ENCODE measurements at places on chromosomes 13 and 19.

- DNase-seq: no peak
Measured at GRCh38 chr13:73616861-73617260, 517.3 kb downstream of the KLF12 start.

DNA sequence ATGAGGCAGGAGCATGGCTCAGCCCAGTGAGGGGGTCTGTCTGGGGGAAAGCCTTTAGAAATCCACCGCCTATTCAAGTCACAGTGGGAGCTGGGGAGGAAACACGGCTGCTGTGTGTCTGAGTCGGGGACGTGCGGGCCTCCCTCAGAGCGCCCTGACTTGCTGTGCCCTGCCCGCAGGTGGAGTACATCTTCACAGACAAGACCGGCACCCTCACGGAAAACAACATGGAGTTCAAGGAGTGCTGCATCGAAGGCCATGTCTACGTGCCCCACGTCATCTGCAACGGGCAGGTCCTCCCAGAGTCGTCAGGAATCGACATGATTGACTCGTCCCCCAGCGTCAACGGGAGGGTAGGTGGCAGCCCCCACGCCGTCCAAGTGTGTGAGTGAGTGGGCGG is 137.8 kb upstream of the MCF2L start:
- DNase-seq: no peak

- DNase-seq: no peak
Measured at GRCh38 chr13:40682449-40683240, 16.2 kb upstream of the FOXO1 start.

DNA sequence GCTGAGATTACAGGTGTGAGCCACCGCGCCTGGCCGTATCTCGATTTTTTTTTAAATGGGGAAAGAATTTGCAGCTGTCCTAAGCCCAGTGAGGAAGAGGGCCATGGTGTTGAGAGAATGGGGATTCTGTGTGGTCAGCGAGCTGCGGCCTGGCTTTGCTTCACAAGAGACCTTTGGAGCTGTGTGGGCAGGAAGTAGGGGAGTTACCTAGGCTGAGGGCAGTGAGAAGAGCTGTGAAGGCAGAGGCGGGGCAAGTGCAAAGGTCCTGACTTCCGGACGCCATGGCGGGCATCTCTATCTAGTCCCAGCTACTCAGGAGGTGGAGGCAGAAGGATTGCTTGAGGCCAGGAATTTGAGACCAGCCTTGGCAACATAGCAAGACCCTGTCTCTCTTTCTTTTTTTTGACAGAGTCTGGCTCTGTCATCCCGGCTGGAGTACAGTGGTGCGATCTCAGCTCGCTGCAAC is 4.9 kb downstream of the AP2A1 start:
- peak; percentile 50 for DNase-seq

GRCh38 chr19:4807188-4807587 is 15.7 kb downstream of the FEM1A start:
- no peak for DNase-seq

DNA sequence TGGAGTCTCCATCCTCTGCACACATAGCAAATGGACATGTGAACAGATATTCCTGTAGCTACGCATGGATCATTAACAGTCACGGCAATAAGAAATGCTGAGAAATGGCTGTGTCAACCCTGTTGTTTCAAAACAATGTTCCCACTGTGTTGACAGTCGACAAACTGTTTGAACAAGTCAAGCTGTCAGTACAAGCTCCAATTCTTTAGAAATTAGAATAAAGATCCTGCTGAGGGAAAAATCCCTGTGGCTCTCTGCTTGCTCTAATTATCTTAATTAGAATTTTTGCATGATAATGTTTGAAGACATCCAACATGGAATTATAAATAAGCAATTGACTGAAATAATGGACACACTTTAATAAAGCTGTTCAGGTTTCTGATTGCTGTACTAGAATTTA is 37.9 kb upstream of the CPB2 start:
- no peak for DNase-seq

DNA sequence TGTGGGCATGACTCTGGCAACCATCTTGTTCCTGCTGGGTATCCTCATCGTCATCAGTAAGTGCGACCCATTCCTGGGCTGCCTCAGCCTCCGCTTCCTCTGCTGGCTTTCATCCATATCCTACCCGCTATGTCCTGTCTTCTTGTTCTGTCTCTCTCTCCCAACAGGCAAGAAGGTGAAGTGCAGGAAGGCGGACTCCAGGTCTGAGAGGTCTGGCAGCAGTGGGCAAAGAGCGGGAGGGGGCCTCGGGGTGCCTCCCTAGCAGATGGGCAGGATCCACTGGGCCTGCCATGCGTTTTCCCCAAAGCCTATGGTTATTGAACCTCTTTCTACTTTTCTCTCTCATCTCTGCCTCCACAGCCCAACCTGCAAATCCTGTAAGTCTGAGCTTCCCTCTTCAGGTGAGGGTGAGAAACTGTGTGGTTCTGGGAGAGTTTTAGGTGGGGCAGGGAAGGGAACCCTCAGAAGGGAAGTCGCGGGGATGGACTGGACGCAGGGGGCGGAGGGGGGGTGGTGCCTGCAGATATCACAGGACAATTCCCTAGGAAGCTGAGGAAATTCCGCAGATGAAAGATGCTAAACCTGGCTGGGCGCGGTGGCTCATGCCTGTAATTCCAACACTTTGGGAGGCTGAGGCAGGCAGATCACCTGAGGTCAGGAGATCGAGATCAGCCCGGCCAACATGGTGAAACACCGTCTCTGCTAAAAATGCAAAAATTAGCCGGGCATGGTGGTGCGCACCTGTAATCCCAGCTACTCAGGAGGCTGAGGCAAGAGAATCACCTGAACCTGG is 3.1 kb upstream of the FXYD5 start:
- no peak for DNase-seq

GRCh38 chr13:40445557-40445990 is 220.9 kb downstream of the FOXO1 start:
- DNase-seq: no peak

DNA sequence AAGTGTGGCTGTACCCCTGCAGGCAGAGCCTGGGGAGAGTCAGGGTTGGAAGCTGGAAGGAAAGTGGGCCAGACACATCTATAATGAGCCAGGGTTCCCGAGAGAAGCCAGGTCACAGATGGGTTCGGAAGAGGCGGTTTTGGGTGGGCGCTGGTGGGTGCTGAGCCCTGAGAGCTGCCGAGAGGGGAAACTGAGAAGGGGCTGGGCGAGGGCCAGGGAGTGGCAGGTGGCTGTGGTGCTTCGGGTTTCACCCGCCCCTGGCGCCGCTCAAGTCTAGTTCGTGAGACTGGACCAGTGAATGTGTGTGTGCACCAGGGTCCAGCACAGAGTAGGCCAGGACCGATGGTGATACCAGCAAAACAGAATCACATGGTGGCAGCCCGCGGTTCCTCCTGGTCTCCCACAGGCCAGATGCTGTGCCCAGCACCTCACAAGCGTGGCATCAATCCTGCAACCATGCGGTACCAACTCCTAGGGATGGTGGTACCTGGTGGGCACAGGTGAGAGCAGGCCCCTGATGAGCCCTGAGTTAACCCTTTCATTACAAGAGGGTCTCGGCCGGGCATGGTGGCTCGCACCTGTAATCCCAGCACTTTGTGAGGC is 1.8 kb upstream of the LRRC4B start:
- no peak for DNase-seq

DNA sequence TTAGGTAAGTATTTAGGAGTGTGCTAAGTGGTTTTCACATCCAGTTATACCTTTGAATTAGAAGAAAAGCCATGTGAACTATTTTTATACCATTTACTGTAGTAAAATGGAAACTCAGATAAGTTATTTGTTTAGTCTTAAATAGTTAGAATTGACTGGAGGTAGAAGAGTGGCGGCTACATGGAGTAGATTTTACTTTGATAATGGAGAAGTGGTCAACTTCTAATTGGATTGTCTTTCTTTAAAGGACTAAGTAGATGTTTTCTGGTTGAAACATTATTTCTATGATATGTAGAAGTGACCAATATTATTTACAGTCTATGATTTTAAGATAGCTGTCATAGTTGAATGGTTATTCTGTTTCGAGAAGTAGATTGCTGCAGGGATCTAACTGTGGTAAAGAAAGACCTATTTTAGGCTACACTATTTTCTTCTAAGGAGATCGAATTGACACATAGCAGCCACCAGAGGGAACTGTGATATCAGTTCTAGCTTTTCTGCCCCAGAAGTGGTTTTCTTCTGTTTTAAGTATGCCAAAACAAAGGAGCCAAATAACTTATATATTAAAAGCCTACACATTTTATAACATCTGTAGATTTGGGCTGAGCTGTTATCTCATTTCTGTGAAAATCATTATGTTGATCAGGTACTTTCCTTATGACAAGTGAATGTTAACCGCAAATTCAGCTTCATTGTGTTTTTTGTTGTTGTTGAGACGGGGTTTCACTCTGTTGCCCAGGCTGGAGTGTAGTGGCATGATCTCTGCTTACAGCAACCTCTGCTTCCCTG is 26.1 kb downstream of the ZMYM2 start:
- no peak for DNase-seq

DNA sequence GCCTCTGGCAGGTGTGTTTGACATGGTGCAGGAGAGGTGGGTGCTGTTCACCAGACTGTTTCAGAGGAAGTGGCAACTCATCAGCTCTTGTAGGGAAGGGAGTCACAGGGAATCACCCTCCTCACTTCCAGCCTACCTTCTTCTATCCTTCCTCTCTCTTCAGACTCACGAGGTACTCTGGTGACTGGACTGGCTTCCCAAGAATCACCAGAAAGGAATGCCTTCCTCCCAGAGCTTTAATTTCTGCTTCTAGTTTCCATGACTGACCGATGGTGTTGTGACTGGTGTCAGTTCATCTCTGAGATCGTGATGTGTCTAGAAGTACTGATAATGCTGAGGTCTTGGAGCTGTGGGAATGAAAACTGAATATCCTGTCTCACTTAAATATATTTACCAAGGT is 247.3 kb downstream of the KCTD12 start:
- DNase-seq: no peak

GRCh38 chr13:80630685-80631121 is 289.8 kb upstream of the SPRY2 start:
- no peak for DNase-seq

DNA sequence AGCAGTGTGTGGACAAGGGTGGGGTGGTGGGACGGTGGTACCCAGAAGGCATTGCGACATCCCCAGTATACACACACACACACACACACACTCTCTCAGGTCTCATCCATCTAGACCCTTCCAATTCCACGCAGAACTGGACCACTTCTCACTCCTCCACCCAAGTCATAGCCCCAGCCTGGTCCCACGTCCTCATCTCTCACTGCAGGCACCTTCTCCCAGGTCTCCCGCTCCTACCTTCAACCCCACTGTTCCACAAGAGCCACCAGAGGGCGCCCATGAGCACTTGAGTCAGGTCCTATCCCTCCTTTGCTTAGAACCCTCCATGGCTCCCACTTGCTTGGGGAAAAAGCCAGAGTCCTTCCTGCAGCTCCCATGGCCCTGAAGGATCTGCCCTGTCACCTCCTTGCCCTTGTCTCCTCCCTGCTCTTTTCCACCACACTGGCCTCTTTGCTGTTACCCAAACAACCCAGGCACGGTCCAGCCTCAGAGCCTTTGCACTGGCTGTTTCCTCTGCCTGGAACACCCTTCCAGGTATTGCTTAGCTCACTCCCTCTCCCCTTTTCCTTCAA is 62.6 kb downstream of the IER2 start:
- DNase-seq: peak; percentile 59

DNA sequence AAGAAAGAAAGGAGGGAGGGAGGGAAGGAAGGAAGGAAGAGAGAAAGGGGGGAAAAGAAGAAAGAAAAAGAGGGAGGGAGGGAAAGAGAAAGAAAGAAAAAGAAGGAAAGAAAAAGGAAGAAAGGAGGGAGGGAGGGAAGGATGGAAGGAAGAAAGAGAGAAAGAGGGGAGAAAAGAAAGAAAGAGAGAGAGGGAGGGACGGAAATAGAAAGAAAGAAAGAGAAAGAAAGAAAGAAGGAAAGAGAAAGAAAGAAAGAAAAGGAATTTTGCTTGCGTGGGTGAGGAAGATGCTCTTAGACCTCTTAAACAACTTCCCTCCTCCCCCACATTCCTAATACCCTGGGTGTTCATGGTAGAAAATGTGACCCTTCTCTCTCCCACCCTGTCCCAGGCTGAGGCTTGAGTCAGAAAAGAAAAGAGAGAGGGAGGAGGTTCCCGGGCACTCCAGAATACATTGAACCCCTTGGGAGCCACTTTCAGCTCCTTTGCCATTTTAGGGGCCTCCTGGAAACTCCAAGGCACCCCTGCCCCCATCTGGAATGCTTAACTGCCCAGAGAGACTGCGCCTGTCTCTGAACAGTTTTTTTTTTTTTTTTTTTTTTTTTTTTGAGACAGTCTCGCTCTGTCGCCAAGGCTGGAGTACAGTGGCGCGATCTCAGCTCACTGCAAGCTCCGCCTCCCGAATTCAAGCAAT is 9.2 kb upstream of the KANK3 start:
- DNase-seq: no peak

- DNase-seq: no peak
Measured at GRCh38 chr13:98606296-98606695, 29.4 kb upstream of the STK24 start.

GRCh38 chr13:111911754-111912452 is 155.0 kb upstream of the SOX1 start:
- DNase-seq: no peak

- DNase-seq: no peak
Measured at GRCh38 chr13:62663767-62664166, 1248.1 kb upstream of the PCDH20 start.

DNA sequence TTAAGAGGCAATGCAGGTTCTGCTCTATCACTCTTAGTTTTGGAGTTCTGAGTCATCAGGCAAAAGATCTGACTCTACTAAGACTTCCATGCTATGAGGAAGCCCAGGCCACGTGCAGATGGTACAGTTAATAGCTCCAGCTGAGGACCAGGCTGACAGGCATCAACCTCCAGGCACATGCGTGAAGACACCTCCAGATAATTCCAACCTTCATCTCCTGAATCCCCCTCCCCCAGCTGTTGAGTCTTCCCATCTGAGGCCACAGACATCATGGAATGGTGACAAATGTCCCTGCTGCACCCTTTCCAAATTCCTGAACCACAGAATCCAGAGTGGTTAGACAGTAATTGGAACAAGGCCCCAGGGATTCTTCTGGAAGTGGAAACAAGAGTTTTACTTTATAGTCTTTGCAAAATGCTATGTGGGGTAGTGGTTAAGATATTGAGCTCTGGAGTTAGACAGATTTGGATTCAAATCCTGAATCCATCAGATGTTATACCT is 183.8 kb downstream of the KLF5 start:
- no peak for DNase-seq

DNA sequence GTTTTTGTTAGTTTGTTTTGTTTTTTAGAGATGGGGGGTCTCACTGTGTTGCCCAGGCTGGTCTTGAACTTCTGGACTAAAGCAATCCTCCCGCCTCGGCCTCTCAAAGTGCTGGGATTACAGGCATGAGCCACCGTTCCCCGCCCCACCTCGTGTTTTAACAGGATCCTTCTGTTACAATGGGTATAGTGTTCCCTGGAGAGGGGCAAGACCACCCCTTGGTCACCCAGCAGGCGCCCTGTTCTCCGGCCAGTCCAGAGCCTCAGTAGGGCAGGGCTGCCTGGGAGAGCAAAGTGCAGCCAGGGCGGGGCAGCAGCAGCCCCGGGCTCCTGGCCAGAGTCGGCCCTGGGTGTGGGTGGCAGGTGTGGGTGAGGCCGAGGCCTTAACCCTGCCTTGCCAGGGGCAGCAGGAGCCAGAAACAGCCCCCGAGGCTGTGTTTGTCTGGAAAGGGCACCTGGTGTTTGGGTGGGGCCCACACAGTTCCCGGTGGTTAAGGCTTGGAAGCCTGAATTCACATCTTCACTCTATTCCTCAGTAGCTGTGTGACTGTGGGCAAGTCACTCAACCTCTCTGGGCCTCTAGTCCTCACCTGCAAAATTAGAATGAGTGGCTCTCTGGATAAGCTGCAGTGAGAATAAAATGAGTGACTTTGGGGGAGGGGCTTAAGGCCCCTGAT is 7.2 kb downstream of the VASP start:
- DNase-seq: no peak

- DNase-seq: no peak
Measured at GRCh38 chr19:38247734-38248268, 8.4 kb downstream of the PPP1R14A start.

Measured in natural killer cell (primary cell).